ENCODE measurements at places on chromosomes 7 and 10. TPM values are rescaled to one million over a fixed set of nuclear protein-coding genes. Genes with fewer than 3 reads are reported as not detected.

DNA sequence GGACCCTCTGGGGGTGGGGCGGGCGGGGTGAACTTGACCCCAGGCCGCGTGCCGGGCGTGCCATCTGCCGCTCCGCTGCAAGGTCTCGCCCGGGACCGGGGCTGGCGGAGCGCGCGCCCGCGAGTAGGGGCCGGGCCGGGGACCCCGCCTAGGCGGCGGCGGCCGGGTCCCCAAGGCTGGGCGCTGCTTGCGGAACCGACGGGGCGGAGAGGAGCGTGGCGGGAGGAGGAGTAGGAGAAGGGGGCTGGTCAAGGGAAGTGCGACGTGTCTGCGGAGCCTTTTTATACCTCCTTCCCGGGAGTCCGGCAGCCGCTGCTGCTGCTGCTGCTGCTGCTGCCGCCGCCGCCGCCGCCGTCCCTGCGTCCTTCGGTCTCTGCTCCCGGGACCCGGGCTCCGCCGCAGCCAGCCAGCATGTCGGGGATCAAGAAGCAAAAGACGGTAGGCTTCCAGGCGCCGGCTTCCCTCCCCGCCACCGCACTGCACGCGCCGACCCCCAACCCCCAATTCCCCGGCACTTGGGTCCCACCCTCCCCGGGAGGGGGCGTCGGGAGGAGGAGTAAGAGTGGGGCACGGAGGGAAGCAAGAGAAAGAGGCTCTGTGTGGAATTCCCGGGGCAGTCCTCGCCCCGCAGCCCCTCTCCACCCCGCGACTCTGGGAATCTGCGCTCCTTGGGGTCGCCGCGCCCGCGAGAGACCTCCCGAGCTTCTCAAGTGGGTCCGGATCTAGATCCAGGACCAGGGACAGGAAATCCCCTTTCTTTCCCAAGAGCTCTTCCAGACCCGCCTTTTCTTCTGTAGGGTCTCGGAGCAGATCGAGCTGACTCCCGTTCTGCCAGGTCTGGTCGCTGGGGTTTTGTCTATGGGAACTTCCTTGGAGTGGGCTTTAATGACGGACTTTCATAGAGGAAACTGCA is at the start of gene PAPSS2:
PAPSS2 (plus strand) TSS at position 308 of the 913 bp plus-strand sequence; CDS start at position 412, 104 bp downstream.
- H3K27me3 ChIP-seq = no peaks in the 10 kb centered on the region
- H3K36me3 ChIP-seq = no peaks in the 10 kb centered on the region
- DNase-seq = peak; percentile 72
- peak within 1 kb of the TSS; percentile 96 for H3K27ac ChIP-seq
- peak within 1 kb of the TSS; percentile 100 for H3K4me3 ChIP-seq
- peaks cover 56% of the 10 kb centered on the region for H3K4me1 ChIP-seq

DNA sequence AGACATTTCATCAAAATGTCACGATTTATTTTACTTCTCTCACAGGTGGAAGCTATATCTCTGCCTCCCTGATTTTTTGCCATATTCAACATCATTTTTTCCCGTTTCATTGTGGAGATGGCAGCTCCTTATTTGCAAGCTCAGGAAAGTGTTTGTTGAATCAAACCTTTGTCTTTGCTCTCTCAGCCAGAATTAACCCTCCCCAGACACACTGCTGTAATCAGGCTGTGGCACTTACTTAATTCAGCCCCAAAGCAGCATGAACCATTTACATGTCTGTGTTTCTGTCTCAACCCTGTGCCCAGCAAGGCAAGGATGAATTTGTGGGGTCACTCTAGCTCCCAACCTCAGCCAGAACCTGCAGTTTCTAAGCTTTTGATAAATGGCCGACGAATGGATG is 397.2 kb downstream of the TCERG1L start:
- no peak for DNase-seq
- no peak overlapping the region for H3K4me3 ChIP-seq
- no peak overlapping the region for H3K27ac ChIP-seq
- no peaks in the 10 kb centered on the region for H3K4me1 ChIP-seq
- H3K27me3 ChIP-seq = no peaks in the 10 kb centered on the region

The MUC12 gene
- polyA plus RNA-seq = not detected

DNA sequence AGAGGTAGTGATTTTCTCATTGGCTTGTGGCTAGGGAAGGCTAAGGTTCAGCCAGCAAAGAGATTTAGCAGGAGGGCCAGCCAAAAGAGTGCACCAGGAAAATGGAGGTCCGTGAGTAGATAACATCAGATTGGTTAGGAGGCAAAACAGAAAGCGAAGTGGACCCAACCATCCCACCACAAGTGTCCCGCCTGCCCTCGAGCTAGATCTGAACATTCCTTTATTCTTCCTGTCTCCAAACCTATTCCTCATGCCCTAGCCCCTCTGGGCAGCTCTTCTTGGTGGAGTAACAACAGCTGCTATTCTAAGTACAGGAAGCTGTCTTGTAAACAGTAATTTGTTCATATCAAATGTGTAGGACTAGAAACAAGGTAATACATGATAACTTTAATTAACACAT is 85.7 kb upstream of the BET1 start:
- no peaks in the 10 kb centered on the region for H3K27me3 ChIP-seq
- no peak overlapping the region for H3K27ac ChIP-seq
- no peaks in the 10 kb centered on the region for H3K36me3 ChIP-seq
- DNase-seq = no peak

The COL1A2 gene
- polyA plus RNA-seq = 26.9 TPM

The NPM3 gene
- polyA plus RNA-seq = 48.1 TPM

The NEUROD6 gene
- polyA plus RNA-seq = not detected

- no peak for DNase-seq
- no peaks in the 10 kb centered on the region for H3K36me3 ChIP-seq
- no peaks in the 10 kb centered on the region for H3K27me3 ChIP-seq
- H3K4me1 ChIP-seq = no peaks in the 10 kb centered on the region
- no peak overlapping the region for H3K4me3 ChIP-seq
Measured at GRCh38 chr7:41130086-41130485, 572.8 kb downstream of the INHBA start.

DNA sequence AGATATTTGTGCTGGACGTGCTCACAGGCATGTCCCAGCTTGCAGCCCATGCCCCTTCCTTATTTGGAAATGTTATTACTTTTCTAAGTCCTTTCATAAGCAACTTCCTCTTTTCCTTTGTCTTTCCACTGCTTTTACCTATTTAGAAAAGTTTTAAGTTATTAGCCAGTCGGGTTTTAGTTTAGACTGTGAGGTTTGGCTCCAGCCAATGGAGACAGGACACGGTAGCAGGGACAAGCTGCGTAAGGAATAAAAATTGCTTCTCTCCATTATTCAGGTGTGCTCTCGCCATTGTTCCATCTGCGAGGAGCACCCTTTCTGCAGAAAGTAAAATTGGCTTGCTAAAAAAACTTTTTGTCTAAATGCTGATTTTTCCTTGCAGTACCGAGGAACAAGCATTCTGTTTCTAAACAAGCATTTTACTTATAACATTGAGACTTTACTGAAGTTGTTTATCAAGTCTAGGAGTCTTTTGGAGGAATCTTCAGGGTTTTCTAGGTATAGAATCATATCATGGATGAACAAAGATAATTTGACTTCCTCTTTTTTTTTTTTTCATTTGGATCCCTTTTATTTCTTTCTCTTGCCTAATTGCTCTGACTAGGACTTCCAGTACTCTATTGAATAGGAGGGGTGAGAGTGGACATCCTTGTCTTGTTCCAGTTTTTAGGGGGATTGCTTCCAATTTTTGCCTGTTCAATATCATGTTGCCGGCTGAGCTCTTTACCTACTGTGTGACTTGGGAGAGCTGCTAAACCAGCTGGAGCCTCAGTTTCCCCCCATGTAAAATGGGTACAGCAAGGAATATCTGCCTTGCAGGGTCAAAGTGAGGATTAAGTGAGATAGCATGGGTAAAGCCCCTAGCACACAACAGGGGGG is 63.8 kb downstream of the ALOX5 start:
- no peaks in the 10 kb centered on the region for H3K4me1 ChIP-seq
- H3K27me3 ChIP-seq = peaks cover 10% of the 10 kb centered on the region

The NODAL gene
- not detected for polyA plus RNA-seq

The KCNMA1 gene
- polyA plus RNA-seq = 0.14 TPM
